NCI-H2081 (cell line): ENCODE measurements at places on chromosomes 13 and 19.

- no peak for DNase-seq
Observed at GRCh38 chr13:66102864-66103263, 1127.3 kb downstream of the PCDH9 start.

DNA sequence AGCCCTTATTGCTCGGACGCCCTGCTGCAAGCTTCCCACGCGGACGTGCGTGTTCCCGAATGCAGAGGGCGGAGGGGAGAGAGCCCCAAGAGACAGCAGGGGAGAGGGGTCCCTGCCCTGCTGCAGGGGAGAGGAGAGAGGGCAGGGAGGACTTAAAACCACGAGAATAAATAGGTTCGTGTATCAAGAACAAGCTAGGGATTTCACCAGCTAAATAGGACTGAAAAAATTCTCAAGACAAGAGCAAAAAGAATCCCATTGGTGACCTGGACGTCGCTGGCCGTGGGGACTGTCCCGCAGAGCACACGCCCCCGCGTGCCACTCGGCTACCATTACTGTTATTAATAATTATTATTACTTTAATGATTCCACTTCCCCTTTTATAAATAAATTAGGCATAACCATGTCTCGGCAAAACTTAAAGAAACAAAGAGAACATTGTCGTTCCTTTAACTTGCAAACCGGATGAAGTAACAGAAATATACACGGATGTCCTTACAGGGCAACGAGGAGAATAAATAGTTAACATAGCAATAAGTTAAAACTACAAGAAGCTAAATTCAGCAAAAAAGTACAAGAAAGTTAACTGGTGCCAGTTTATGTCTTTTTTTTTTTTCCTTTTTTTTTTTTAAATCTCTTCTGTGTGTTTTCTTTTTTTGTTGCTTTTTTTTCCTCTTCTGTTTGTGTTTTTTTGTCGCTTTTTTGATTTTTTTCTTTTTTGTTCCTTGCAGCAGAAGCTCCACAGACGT is 16.6 kb downstream of the PRKCSH start:
- DNase-seq, result no peak

- DNase-seq, result no peak
Observed at GRCh38 chr19:39692166-39692565, 12.1 kb upstream of the LGALS14 start.

DNA sequence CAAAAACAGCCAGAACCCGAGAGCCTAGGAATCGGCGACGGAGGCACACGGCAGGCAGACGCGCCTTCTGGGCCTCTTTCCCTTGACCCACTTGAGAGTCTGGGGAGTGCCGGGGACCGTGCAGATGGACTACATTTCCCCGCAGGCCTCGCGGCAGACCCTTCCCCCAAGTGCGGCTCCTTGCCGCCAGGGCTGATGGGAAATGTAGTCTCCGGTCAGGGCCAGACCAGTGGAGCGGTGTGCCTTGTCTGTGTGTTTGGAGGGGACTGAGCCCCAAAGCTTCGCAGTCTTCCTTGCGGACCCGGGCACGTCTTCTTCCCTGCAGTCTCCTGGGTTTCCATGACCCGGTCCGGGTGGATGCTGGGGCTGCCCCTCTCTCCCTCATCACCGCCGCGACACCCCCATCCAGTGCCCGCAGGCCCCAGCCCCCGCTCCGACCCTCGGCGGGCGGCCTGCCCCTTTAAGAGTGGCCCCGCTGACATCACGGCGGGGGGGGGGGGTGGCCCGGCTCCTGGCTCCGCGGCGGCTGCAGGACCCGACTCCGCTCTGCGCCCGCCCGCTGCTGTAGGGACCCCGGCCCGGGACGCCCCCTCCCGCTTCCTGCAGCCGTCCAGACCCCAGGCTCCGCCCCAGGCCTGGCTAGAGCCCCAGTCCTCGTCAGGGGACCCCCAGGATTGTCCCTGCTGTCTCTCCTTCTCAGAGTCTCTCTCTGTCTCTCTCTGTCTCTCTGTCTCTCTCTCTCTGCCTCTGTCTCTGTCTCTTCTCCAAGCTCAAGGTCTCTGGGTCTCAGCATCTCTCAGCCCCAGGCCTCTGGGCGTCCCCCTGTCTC is 758 bp upstream of the CACNG7 start:
- DNase-seq, result no peak

DNA sequence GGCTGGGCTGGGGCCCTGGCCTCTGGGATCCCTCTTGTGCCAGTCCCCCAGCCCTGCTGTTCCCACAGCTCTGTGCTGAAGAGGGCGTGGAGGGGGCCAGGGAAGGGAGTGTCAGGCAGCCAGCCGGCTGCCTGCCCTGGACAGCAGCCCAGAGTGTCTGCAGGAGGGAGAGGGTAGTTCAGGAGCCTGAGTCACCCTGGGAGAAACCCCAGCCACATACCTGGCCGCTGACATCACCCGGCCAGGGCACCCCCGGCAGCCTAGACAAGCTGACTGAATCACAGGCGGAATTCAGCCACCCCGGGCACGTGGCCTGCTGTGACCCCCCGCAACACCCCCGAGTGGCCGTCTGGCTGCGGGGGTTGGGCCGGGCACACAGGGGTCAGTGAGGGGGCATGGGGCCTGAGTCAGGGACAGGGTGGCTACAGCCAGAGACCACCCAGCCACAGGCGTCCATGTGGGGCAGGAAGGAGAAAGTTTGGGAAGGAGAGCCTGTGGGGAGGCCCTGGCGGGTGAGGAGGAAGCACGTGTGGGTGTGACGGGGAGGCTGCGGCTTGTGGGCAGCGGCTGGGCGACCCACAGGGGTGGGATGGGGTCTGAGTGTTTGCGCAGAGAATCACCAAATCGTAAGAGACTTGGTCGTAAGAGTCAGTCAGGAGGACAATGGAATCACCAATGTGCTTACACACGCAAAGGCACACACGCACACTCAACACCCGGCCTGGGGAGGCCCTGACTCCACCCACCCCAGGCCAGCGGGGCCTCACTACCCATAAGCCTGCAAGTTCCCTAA is 11.9 kb upstream of the FOSB start:
- DNase-seq, result no peak

DNA sequence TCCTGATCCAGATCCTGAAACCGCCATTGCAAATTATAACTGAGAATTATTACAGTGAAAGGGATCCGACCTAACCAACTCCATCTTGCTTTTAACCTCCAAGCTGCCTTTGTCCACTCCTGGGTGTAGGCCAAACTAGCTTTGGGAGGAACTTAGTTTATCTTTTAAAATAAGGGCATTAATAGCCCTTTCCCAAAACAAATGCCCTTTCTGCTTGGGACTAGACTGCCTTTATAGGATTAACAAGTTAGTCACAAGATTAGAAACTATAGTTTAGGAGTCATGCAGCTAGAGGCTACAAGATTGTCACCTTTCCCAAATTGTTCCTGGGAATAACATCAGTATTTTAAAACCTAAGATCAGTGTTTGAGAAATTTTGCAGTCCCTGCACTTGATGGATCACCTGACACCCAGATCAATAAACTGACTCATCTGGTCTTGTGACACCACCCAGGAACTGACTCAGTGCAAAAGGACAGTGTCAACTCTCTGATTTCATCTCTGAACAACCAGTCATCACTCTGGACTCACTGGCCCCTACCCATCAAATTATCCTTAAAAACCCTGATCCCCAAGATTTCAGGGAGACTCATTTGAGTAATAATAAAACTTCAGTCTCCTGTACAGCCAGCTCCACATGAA is 4.1 kb upstream of the ZNF841 start:
- no peak for DNase-seq

DNA sequence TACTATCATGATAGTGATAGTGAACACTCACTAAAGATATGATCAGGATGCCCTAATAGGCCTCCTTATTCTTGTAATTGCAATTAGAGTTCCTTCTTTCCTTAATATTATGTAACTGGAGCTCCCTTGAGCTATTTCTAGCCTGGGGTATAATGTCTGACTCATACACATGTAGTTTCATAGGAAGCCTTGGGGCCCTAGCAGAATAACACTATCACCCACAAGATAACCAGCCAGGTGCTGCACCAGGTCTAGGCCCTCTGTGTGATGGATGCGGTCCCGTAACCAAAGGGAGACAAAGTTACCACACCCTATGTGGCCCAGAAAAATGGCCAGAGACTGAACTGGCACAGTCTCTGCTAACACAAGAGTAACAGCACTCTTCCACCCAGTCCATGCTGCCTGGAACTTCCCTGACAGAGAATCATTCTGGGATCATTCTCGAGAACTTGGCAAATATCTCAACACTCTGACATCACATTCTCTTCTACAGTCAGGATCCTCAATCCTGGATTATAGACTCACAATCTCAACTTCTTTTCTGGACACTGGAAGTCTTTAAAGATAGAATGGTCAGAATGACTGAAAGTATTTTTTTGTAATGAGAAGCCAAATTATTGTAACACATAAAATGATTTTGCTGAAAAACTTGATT is 32.6 kb upstream of the IGFL4 start:
- no peak for DNase-seq

GRCh38 chr19:49677901-49678674 is 1.0 kb downstream of the PRMT1 start:
- peak; percentile 53 for DNase-seq

DNA sequence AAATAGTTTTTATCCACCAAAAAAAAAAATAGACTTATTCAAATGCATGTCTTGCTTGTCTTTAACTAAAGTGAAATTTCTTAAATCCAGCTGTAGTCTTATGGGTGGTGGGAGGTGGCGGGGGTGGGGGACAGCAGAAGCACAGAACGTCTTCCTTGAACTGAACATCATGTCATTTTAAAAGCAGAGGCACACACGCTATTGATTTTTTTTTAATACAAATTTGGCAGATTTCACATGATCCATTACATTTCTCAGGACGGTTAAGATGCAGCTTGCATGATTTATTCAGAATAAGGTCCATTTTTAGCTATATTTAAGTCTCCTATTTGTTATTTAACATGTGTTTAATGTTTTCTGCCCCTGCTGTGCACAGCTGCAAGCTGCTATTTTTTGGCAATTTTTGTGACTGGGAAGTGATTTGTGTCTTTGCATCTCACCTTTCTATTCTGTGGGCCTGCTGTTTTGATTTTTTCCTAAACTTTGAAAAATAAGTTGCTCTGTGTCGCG is 274.0 kb downstream of the TSHZ3 start:
- no peak for DNase-seq

DNA sequence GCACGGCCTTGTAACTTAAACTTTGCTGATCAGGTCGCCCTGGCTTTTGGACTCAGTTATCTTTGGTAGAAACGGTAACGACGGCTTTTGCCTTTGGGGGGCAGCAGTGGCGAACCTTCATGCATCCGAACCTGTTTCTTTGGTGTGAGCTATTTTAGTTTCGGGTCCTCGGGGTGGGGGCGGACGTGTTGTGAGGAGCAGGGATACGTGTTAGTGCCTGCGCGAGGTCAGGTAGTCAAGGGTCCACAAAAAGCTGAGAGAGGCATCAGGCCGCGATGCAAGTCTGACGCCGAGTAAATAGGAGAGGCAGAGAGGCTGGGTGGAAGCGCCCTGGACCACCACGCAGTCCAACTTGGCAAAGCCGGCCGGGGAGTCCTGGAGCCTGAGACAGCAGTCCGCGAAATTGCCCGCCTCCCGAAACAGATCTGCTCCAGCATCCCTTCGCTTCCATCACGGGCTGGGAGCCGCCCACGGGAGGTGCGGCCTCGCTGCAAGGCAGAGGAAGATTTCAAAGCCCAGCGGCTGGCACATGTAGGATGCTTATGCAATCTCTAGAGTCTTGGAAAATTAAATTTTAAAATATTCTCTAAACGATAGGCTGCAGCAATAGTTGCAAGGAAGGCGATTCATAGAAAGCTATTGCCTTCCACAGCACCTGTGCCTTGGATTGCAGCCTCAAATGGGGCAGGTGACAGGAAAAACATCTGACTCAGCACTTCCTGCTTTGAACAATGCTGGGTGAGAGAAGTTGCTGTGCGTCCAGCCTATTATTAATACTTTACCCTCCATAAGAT is 4.6 kb upstream of the TPP2 start:
- peak; percentile 79 for DNase-seq

- DNase-seq, result no peak
Observed at GRCh38 chr19:54462047-54462654, 1.4 kb downstream of the LENG9 start.

DNA sequence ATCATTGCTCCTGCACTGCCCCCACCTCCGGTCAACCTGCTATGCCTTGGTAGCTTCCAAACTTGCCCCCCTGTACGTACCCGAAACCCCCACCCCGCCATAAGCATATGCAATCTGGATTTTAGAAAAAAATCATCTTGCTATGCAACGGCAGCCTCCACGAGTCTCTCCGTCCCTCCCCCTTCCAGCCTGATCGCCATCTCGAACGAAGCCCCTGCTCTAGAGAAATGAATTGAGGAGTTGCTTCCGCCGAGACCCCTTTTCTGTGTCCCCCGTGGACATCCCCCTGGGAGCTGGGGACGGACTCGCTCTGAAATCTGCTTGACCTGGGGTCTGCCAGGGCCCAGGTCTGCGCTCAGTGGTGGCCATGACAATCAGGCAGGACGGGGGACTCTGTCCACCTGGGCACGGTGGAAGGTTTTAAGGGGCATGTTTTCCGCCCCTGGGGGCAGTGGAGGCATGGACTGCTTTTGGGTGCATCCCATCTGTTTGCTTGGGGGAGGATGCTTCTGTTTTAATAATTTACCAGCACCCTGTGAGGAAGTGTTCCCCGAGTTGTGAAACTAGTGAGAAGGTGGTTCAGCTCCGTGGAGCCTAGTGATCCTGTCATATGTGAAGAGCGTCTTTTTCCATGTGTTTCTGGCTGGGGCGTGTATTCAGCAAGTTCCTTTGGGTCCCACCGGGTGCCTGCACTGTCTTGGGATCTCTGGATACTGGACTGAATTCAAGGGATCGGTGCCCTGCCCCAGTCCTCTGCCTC is 1.0 kb downstream of the KDM4B start:
- DNase-seq, result no peak

DNA sequence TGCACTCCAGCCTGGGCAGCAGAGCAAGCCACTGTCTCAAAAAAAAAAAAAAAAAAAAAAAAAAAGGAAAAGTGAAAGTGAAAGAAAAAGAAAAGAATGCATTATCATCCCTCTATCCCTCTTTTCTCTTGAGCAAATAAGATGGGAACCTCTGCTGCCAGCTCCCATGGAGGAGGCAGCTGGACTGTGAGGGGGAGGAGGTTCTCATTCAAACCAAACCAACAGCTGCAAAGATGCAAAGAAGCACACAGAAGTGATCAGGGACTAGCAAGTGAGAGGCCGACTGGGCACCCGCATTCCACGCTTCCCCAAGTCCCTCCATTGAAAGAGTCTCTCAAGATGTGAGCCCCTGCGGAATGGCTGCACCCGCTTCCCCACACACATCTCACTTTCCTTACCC is 63.5 kb downstream of the TSHZ3 start:
- no peak for DNase-seq

DNA sequence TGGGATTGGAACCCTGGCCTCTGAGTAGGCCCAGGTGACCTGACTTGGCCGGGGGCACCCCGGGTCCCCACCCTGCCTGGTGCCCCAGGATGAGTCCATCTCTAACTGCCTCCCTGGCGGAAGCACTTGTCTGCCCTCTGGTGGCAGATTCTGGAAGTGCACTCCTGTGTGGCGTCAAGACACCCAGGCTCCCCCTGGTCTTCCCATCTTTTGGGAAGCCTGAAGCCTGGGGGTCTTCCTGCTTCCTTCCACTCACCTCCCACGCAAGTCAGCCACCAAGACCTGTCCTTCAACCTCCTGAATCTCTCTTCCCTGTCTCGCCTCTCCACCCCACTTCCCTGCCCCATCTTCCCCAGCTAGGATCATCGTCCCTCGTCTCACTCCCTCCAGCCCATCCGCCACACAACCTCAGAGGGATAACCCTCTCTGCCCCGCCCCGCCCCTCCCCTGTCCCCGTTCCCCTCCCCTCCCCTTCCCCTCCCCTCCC is 7.4 kb downstream of the RABAC1 start:
- DNase-seq, result peak; percentile 59
